Stromal cell of bone marrow (primary cell): ENCODE measurements at places on chromosomes 5 and 9.

GRCh38 chr9:10050016-10050415, 562.8 kb downstream of the PTPRD start:
- DNase-seq = peak; percentile 21

GRCh38 chr9:137582286-137582860, 3.6 kb upstream of the DPH7 start:
- no peak for DNase-seq

DNA sequence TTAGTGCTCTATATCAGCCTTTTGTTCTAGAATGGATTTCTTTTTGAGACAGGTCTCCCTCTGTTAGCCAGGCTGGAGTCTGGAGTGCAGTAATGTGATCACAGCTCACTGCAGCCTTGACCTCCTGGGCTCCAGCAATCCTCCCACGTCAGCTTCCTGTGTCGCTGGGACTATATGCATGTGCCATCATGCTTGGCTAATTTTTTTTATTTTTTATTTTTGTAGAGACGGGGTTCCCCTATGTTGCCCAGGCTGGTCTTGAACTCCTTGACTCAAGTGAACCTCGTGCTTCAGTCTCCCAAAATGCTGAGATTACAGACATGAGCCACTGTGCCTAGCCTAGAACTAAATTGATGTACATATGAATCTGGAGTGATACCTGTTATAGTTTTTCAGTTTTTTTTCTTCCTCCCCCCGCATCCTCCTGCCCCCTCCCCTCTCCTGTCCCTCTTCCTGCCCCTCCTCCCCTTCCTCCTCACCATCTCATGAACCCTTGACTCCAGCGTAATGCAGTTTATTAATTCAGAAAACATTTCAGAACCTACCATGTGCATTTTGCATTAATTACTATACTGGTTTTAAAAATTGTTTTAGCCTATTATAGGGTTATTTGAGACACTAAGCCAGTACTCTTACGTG, 37.4 kb upstream of the TNFAIP8 start:
- no peak for DNase-seq

- DNase-seq = no peak
These were observed 1002.7 kb downstream of the CDH18 start for GRCh38 chr5:18985171-18985758.

DNA sequence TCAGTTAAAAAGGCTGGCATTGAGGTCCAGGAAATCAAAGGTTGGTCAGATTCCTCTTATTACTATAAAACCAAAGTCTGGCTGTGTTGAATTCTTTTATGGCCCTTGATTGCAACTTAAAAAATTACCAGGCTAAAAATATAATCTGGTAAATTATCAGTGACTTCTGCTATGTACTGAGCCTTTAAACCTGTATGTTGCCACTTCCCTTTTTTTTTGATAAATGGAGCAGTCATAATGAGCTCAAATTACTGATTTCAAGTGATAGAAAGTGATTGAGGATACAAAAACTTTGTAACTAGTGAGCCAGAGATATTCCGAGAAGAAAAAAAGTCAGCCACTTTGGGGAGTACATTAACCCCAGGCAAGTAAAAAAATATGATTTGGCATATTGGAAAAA, 100.1 kb downstream of the GIN1 start:
- no peak for DNase-seq

DNA sequence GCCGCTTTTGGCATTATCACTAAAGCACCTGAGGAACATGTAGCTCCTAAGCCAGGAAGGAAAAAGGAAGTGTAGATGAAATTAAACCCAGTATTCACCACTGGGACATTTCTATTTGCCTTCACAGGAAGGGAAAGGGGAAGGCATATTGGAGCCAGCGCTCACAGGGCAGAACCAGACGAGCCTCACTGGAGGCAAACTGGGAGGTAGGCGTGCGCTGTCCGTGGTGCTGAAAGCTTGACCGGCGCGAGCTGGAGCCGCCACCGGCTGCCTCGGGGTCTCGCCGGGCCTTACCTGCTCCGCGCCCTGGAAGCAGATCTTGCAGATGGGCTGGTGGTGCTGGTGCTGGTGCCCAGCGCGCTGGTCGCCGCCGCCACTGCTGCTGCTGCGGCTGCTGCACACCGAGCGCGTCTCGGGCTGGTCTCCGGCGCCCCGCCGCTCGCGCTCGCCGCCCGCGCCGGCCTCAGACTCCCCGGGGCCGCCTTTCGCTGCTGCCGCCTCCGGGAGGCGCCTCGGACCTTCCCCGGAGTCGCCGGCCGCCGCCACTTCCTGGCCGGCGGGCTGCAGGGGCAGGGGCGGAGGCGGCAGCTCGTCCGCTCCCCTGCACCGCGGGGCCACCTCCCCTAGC, 732 bp downstream of the MARCHF11 start:
- DNase-seq = peak; percentile 10

GRCh38 chr5:76980518-76981144, 27.8 kb downstream of the CRHBP start:
- DNase-seq = no peak

DNA sequence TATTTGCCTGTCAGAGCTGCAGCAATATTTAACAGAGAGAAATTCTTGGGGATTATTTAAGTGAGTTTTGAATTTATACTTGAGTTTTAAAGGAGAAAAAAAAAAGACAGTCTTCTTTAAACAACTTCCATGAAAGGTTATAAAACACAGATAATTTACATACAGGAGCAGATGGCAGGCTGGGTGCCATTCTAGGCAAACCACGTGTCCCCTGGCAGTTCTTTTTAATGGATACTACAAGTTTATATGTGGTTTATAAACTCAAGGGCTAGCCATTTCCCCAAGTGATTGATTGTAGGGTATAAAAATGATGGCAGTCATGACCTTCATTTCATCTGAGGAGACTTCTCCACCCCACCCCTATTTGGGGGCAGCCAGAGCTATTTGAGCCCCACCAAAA, 166.6 kb downstream of the FSTL4 start:
- no peak for DNase-seq

DNA sequence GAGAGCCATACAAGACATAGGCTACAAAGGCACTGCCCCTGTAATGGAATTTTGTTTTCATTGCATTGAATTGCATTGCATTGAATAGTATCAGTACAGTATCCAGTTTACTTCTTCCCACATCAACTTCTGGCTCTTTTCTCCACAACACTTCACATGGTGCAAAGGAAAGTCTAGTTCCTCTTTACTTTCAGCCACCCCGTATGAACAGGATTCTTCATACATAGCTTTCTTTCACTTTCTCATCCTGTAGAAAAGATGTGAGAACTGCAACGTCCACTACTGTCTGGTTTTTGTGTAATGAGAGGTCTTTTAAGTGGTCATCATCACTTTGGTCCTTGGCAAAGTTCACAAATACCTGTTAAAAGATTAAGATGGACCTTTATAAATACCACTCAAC, 20.2 kb downstream of the NIPSNAP3B start:
- DNase-seq = no peak

- no peak for DNase-seq
These were observed 311.3 kb upstream of the GRIN3A start for GRCh38 chr9:102049586-102050246.

GRCh38 chr9:88272986-88273385, 115.3 kb upstream of the SPIN1 start:
- DNase-seq = no peak

- DNase-seq = no peak
These were observed 115.4 kb downstream of the EHMT1 start for GRCh38 chr9:137734181-137734580.

- no peak for DNase-seq
These were observed 482.1 kb downstream of the SEMA5A start for GRCh38 chr5:9063615-9064245.

DNA sequence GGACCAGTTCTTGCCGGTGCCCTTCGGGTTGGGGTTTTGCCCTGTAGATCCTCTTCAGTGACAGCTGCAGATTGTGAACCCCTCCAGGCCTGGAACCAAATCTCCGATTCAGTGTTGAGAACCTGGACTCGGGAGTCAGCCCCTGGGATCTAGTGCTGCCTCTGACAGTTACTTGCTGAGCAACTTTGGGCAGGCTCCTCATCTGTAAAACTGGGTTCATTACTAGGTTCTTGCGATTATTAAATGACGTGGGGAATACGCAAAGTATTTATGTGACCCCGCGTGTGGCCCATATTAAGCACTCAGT, 600 bp downstream of the ERCC6L2 start:
- no peak for DNase-seq
